ENCODE measurements at places on chromosomes 12 and 14.

DNA sequence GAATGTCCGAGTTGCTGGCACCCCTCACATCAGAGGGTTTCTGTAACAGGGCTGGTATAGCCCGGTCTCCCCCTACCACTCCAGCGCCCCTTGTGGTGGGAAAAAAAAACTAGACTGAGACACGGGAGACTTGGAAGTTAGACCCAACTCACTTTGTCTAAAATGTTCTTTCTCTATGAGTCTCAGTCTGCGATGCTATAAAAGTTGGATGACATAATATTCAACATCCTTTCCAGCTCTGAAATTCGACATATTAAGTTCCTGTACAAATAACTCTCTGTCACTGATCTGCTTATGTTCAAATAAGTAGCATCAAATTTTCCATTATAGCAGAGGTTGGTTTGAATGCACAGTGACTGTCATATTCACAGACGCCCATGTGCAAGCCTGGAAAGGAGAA lies 25.7 kb upstream of the TC2N start:
- no peak for DNase-seq

DNA sequence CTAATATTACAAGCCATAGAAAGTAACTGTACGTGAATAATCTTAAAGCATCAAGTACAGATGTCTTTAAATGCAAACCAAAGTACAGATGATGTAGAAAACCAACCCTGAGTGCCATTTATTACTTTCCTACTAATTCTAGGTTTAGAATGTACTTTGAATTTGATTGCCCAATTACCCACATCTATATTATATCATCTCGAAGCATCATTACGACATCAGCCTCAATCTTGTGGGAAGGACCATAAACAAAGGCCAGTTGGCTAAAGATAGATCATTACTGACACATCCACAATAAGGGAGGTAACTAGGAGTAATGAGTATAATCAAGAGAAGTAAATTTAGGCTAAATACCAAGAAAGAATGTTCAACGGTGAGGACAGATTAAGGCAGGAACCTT lies 478.9 kb downstream of the BCAT1 start:
- DNase-seq = no peak

- DNase-seq = no peak
These were observed 2.0 kb downstream of the DNAH10 start for GRCh38 chr12:123764109-123764508.

DNA sequence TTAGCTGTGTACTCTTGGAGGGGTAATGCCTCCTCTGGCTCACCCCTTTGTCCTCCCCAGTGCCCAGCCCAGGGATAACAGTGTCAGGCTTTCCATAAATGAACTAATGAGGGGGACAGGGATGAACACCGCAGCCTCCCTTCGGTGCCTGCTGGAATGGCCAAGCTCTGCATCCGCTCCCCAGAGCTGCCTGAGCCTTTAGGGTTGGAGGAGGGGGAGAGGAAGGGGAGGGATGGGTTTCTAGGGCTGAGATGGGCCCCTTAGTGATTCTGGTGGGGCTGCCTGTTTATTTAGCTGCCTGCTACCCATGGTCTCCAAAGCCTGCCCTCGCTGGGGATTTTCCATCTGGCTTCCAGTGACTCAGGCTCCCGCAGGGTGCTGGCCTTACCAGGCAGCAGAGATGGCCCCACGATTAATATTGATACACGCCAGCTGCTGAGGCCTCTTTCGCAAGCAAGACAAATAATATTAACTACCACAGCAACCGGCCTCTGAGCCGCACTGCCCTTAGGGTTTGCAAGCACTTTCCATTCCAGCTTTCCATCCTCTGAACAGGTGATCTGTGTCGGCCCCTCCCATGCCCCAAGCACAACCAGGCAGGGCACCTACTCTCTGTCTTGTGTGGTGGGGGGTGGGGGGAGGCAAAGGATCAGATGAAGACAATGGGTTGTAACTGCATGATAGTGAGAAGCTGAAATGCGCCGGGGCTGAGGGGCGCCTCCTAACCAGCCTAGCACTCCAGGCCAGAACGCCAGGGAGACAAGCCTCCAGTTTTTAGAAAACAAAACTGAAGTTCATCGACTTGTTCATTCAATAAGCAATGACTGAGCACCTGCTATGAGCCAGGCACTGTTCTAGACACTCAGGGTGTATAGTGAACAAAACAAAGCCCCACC lies 56.7 kb downstream of the C14orf132 start:
- DNase-seq = peak; percentile 88

- no peak for DNase-seq
These were observed 4.3 kb downstream of the TINF2 start for GRCh38 chr14:24238123-24238522.

Measured in NCI-H526 treated with DMSO at 0.1 percent for 48 hours (cell line).